Activated CD4-positive, alpha-beta T cell treated with anti-CD3 and anti-CD28 coated beads for 4 hours (primary cell): ENCODE measurements at places on chromosomes 2 and 18.

DNA sequence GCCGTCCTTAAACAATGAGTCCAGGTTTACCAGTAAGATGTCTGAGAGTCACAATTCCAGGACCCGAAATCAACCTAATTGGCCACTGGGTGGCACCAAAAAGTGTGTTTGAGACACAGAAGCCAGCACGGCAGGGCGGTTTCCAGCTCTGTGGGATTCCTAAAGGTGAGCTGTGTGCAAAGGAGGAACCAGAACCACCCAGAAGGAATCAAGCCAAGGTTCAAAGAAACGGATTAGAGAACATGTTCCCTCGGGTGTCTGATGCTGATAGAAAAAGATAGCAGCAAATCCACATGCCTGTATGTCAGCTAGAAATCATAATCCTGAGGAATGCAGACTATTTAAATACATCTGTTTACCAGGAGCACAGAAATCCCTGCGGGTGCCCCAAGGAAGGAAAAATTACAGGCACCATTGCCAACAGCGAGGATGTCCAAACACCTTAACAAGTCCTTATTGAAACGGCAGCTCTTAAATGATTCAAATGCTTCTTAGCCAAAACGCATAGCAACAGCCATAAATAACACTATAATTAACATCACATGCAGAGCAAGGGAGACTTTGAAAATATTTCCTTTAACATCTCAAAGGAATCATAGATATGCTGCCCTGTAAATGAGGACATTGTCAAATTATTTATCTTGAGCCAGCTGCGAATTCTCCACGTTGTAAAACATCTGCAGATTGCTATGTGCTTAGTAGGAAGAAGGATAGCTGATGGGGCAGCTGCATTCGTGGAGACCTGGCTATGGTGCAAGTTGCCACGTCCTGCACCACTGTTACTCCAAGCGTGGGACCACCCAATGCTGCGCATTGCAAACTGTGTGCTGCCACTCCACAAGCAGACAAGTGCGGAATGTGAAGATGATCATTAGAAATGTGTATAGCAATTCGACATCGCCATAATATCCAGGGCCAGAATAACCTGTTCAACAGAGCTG lies 318.7 kb upstream of the NCKAP5 start:
- peak; percentile 49 for DNase-seq

- DNase-seq = no peak
Observed at GRCh38 chr18:63378919-63379638, 12.1 kb upstream of the KDSR start.

- DNase-seq = no peak
Observed at GRCh38 chr2:113877711-113878598, 11.9 kb upstream of the ACTR3 start.

- no peak for DNase-seq
Observed at GRCh38 chr18:27214831-27215230, 29.7 kb upstream of the CHST9 start.

GRCh38 chr2:64879745-64880144 lies 109.5 kb upstream of the SLC1A4 start:
- no peak for DNase-seq

GRCh38 chr18:36706134-36706881 lies 122.5 kb downstream of the TPGS2 start:
- DNase-seq = no peak

DNA sequence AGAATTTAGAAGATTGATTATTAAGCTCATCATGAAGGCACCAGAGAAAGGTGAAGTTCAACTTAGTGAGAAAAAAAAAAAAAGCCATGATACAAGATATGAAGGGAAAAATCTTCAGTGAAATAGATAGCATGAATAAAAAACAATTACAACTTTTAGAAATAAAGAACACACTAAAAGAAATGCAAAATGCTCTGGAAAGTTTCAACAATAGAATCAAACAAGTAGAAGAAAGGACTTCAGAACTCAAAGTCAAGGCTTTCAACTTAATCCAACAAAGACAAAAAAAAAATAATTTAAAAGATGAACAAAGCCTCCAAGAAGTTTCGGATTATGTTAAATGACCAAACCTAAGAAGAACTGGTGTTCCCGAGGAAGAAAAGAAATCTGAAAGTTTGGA lies 105.5 kb downstream of the GRB14 start:
- no peak for DNase-seq

DNA sequence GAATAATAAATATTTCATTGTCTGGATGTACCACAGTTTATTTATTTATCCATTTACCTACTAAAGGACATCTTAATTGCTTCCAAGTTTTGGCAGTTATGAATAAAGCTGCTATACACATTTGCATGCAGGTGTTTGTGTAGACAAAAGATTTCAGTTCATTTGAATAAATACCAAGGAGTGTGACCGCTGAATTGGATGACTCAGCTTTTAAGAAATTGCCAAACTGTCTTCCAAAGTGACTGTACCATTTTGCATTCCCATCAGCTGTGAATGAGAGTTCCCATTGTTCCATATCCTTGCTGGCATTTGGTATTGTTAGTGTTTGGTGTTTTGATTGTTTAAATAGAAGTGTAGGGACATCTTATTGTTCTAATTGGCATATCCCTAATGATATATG lies 36.2 kb upstream of the FMNL2 start:
- DNase-seq = no peak

DNA sequence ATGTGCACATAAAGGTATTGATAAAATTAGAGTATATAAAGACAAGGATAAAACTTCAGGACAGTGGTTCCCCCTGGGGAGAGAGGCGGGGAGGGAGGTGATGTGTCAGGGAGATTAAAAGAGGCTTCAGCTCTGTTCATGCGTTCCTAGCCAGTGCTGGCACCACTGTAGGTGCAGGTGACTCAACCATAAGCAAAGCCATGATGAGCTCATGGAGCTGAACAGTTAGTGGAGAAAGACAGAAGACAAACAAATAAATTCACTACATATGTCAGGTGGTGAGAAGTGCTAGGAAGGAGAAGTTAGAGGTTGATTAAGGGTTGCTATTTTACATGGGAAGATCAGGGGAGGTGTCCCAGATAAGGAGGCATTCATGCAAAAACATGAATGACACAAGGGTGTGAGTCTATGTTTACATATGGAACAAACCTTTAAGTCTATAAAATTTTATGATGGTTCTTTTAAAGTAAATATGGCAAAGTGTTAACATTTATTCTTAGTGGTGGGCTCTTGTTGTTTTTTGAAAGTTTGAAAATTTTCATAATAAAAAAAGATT lies 136.0 kb downstream of the ANKRD44 start:
- no peak for DNase-seq

GRCh38 chr2:32862269-32863055 lies 84.3 kb upstream of the LTBP1 start:
- DNase-seq = no peak

DNA sequence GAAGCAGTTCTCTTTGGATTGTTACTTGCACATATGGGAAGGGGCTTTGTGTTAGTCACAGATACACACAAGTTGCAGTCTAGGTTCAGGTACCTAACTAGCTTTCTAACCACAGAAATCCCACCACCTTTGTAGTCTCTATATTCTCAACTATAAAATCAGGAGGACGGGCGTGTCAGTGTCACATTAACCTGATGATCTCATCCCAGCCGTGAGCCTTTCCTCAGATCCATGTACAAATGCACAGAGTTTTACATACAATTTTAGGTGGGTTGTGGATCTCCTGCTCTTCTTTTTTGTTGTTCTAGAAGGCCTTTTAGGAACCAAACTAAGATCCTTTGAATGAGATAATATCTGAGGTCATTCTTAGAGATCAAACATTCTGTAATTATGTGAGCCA lies 94.0 kb downstream of the ZNF532 start:
- no peak for DNase-seq

GRCh38 chr2:2765839-2766495 lies 434.9 kb upstream of the MYT1L start:
- no peak for DNase-seq

- no peak for DNase-seq
Observed at GRCh38 chr2:150480971-150481830, 6.3 kb downstream of the RND3 start.

DNA sequence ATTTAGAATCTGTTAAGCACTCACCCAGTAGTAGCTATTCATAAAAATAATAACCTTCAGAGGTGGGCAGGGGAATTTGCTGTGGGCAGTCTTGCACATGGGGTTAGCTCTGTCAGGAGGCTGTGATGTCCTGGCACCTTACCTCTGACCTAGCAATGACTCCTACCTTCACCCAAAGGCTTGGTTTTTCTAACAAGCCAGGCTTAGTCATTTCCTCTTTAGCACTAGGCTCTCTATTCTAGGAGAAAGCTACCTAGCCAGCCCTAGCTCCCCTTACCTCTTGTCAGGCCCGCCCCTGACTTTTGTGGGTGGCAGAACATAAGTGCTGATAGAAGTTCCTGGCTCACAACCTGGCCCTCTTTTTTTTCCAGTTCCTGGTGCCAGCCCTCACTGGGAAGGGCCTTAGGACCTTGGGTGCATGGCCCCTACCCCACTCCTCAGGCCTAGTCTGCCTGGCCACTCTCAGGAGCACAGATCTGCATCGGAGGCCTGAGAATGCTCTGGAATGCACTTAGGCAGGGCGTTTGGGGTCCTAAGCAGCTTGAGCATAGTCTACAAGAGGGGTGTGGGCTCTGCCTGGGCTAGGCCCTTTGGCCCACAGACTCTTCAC lies 17.7 kb downstream of the CPLX4 start:
- no peak for DNase-seq

DNA sequence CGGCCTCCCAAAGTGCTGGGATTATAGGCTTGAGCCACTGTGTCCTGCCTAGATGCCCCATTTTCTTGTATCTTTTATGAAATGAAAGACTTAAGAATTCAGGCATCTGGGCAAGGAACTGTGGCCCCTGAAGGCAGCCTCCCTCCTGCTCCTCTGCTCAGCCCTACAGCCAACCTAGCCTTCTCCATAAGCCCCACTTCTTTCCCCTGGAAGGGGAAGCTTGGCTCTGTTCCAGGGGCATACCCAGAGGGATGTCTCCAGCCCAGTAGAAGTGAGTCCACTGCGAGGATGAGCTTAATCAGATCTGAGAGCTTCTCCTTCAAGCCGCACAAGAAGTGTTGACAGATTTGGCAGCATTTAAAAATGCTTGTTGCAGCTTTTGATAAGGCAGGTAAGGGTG lies 39.7 kb downstream of the RHOB start:
- DNase-seq = no peak

- DNase-seq = no peak
Observed at GRCh38 chr2:62663411-62663810, 42.1 kb upstream of the EHBP1 start.

GRCh38 chr18:57533868-57534510 lies 52.5 kb downstream of the FECH start:
- no peak for DNase-seq
